HS-5 (cell line): ENCODE measurements at places on chromosomes 6 and 20.

DNA sequence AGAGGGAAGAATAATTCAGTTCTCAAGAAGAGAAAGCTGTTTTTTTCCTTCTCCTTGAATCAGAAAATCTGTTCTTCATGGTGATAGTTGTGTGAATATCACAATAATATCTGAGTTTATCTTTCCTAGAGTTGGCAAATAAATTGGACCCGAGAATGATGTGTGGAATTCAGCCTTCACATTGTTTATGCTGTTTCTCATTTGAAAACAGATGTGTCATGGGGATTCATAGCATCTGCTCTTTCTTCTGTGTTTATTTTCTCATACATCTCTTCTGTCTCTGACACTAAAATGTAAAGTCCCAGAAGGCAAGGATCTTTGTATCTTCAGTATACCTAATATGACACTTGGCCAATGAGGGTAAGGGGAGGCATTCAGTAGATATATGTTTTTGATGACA is 103.6 kb upstream of the SGK1 start:
- DNase-seq, result peak; percentile 37

DNA sequence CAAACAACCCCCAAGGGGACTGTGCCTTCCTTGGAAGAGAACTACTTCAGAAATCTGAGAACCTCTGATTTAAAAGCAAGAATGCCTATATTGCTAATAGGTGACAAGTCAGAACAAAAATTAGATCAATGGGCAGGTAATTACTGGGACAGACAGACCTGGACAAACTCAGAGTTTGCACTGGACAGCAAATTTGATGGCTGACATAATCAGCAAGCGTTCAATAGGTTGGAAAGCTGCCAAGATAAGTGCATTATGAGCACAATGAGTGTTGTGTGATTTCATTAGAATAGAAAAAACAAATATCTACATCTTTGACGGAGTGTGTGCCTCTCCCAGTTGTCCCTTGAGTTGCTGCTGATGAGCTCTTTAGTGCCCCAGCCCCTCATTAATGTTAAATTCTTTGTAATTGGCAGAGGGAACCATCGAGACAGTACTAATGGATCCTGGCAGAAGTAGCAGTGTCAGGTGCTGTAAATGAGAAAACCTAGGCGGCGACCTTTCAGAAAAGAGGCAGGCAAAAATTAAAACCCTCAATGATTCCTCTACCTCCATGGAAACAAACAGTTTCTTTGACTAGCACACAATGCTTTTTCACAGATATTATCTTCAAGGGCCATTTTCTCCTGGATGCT is 116.5 kb upstream of the COL21A1 start:
- DNase-seq, result no peak

DNA sequence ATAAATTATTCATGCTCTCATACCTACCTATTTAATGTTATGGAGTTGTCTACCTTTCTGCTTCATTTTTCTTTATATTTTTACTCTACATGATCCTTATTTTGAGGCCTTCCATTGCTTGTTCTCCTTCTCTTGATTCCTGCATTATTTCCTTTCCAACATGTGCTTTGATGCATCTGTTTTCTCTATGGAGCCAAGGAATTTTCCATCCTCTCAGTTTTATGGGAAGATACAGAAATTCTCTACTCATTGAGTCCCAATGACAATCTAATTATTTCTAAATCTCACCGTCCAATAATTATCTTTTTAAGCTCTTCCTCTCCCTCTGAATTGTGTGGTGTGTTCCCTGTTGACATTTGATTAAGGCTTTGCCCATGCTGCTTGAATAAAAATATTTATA is 136.0 kb downstream of the PACRG start:
- no peak for DNase-seq

- DNase-seq, result no peak
These were observed 3.8 kb downstream of the SLC35B2 start for GRCh38 chr6:44253307-44254101.

- DNase-seq, result peak; percentile 47
These were observed 1.3 kb downstream of the NUP153 start for GRCh38 chr6:17705428-17705777.

GRCh38 chr6:22133357-22133756 is 163.5 kb downstream of the PRL start:
- DNase-seq, result no peak

DNA sequence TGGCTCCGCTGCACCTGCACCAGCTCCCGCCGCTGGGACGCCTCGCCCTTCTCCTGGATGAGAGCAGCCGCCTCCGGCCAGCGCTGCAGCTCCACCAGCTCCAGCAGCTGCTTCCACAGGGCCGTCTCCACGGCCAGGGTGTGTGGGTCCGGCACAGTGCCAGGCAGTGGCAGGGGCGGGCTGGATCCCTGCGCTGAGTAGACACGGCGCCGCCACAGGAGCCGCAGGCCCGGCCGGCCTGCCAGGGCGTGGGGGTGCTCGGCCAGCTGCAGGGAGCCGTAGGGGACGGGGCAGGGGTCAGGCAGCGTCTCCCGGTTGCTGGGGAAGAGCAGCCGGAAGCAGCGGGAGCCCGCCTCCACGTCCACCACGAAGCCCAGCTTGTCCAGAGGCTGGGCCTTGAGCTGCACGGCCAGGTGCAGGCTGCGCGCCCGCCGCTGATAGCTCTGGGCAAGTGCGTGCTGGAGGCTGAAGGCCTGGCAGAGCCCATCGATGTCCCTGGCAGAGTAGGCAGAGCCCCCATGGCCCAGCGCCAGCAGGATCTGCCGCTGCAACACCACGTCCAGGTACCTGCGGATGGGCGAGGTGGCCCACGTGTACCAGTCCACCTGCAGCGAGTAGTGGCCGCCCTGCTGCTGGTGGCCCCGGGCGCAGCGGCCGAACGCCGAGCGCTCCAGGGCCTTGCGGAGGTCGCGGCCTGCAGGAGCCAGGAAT is 9.4 kb downstream of the FNDC11 start:
- no peak for DNase-seq

GRCh38 chr6:135423649-135424128 is 73.9 kb downstream of the AHI1 start:
- peak; percentile 24 for DNase-seq

DNA sequence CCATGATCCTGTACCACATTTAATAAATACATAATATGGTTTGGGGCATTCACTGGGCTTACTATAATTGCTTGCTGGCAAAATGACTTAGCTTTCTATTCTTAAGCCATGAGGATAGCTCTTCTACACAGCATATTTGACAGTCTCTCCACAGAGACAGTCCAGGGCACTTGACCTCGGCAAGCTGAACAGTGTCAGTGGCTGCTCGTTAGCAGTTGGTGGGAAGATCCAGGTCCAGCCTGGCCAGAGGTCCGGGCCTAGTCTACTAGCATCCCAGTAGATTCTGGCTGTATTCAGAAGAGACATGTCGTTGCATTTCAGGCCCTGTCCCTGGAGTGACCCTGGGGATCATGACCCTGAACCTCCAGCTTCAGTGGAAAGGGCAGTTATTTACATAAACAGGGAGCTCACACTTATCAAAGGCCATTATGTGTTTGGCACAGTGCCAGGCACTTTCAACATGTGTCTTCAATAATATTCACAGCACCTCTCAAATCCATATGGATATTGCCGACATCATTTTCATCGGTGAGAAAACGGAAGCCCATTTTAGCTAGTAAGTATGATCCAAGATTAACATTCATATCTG is 139.0 kb downstream of the IMPG1 start:
- DNase-seq, result no peak

DNA sequence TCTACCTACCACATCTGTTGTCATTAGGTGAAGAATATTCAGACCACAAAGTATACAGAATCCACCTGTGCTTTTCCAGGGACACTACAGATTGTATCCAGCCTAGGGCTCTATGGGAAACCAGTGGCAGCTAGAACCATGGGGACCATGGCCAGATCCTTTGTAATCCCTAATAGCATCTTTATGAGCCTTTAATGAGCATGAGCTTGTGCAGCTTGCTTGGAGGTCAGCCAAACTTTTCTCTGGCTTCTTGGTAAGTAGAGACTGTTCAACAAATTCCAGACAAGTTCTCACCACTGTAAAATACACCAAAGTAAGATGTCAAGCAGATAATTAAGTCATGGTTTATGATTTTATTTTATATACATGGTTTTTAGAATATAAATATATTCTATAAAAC is 301.6 kb upstream of the ADGRB3 start:
- no peak for DNase-seq
